Left forelimb (tissue), 1 donor: ENCODE measurements at places on chromosomes 5 and 9.
A peak's percentile ranks its signal among the peaks of the same experiment; 100 is the strongest.

- no peak for DNase-seq
Measured at GRCh38 chr9:77588271-77588937, 59.7 kb downstream of the GNA14 start.

GRCh38 chr5:6637590-6637989 is 4.3 kb downstream of the SRD5A1 start:
- DNase-seq, result no peak

DNA sequence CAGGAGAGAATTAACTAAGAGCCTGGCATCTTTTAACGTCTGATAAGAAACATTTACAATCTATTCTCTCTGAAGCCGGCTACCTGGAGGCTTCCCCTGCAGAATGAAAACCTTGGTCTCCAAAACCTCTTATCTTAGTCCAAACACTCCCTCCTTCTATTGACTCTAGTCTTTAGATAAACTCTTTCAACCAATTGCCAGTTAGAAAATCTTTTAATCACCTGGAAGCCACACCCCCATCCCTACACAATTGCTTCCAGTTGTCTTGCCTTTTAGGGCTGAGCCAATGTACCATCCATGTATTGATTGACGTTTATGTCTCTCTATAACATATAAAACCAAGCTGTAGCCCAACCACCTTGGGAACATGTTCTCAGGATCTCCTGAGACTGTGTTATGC is 1343.1 kb upstream of the C9orf72 start:
- DNase-seq, result no peak

GRCh38 chr9:93911136-93911745 is 43.9 kb downstream of the BARX1 start:
- no peak for DNase-seq

- DNase-seq, result no peak
Measured at GRCh38 chr5:170423692-170424091, 34.5 kb upstream of the KCNMB1 start.

- DNase-seq, result no peak
Measured at GRCh38 chr5:180820788-180821321, 18.2 kb upstream of the MGAT1 start.

GRCh38 chr5:37121027-37121426 is 128.1 kb downstream of the CPLANE1 start:
- DNase-seq, result no peak

DNA sequence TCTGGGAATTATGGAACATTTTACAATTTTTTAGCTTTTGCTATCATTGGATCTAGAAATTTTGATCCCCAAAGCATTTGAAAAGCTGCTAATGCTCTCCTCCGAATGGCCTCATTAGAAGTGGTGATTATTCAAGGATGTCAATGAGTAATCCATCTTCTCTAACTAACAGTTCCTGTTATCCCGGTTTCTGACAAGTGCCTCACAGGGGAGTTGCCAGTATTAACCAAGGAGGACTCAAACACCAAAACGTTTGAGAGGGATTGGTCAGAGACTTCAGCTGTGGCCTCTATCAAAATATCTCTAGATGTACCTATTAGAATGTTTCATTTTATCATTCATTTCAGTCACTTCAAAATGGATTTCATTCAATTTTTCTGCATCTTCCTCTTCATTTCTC is 208.3 kb upstream of the ITGA1 start:
- DNase-seq, result no peak

DNA sequence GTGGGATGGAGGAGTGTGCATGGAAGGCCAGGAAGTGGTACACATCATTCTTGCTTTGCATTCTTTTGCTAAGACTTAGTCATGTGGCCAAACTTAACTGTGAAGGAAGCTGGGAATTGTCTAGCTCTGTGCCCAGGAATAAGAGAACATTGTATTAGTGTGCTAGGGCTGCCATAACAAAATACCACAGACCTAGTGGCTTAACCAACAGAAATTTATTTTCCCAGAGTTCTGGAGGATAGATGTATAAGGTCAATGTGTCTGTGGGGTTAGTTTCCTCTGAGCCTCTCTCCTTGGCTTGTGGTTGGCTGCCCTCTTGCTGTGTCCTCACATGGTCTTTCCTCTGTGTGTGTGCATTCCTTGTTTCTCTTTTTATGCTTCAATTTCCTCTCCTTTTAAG is 32.4 kb downstream of the NNT start:
- DNase-seq, result no peak

GRCh38 chr5:143851383-143851782 is 39.4 kb downstream of the HMHB1 start:
- DNase-seq, result no peak

GRCh38 chr9:119318371-119318770 is 50.9 kb downstream of the BRINP1 start:
- no peak for DNase-seq

GRCh38 chr5:134174841-134175839 is 1.6 kb downstream of the SKP1 start:
- DNase-seq, result no peak

DNA sequence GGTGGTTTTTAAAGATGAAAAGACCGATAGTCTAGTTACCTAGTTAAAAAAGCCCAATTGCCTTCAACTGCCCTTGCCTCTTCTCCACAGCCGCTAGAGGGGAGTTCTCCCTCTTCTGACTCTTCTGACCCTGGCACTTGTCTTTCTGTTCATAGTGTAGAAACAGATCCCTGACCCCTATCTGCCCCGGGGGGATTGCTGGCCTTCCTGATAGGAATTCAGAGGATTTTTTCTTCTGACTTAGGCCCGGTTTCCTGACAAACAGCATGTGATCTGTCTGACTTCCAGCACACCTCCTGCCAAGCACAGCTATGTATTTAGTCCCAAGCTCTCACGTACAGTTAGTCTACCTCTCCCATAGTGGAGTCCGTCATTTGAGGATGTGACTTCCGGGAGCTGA is 5.0 kb upstream of the TMEM268 start:
- no peak for DNase-seq

- DNase-seq, result no peak
Measured at GRCh38 chr9:138071731-138072130, 194.1 kb downstream of the CACNA1B start.

DNA sequence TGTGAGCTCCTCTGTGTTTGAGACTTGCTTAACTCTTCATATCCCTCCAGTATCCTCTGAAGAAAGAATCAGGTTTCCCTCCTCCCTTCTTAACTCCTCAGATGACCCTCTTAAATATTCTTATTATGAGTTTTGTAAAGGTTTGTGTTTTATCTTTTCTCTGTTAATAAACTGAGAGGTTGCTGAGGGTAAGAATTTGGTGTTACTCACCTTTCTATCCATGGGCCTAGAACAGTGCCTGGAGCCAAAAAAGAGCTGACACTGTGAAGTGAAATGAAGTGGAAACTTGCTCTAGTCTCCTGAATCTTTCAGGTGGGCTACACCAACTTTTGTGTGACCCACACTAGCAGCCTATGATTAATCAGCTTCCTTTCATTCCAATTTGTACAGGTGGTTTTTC is 208.4 kb downstream of the CSNK1G3 start:
- DNase-seq, result no peak

- DNase-seq, result no peak
Measured at GRCh38 chr5:98130261-98131035, 643.0 kb upstream of the RGMB start.

DNA sequence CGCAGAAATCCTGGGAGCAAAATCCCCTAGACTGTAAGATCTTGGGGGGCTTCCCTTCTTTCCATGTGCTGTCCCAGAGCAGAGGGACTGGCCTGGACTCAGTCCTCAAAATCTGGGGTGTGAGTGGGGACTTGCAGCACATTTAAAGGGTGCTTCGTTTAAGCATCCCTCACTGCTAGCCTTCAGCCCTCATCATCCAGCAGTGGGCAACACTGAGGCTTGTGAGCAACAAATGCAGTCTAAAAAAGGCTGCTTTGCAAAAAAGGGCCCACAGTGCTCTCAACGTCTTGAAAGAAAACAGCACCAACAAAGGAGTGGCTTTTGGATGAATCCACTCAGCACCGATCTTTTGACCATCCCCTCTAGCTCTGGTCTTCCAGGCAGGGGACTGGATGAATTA is 128.3 kb upstream of the TBC1D2 start:
- DNase-seq, result no peak

DNA sequence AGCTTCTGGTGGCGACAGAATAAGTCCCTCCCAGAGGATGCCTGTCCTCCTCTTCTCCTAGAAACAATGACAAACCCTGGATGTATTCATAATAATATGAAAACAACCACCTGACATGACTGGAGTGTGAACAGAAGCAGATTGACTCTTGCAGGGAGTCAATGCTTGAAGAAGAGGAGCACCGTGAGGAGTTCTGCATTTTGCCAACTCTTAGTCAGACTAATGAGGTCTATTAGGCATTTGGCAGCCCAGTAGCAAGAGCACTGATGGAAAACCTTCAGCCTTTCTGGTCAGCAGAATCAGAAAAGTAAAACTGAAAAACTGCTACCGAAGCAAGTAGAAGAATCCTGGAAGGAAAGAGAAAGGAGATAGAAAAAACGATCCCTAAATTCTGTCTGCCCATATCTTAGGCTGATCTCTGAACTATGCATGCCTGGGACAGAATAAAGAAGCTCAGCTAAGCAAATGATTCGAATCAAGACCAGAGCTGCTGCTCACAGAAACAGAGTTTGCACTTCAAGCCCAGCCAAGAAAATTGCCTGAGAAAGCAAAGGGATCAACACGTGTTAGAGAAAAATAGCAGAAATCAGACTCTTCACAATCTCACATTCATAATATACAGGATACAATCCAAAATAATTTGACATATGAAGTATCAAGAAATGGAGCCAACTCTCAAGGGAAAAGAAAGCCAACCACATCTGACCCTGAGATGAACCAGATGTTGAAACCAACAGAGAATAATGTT is 69.5 kb upstream of the OSMR start:
- no peak for DNase-seq

DNA sequence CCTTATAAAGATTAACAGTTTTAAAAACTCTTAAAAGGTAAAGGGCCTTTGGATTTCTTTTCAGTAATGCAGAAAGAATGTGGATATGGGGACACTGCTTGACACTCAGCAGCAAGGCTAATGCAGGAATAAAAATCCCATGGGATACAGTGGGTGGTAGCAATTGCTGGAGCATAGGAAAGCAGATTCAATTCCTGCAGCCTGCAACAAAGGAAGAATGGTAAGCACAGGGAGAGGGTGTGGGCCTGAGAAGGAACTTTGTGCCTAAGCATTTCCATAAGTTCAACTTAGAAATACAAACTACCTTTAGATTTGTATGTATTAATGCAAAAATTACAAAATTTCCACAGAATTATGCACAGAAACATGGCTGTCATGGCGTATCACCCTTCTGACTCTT is 65.8 kb upstream of the CDK5RAP2 start:
- DNase-seq, result no peak

DNA sequence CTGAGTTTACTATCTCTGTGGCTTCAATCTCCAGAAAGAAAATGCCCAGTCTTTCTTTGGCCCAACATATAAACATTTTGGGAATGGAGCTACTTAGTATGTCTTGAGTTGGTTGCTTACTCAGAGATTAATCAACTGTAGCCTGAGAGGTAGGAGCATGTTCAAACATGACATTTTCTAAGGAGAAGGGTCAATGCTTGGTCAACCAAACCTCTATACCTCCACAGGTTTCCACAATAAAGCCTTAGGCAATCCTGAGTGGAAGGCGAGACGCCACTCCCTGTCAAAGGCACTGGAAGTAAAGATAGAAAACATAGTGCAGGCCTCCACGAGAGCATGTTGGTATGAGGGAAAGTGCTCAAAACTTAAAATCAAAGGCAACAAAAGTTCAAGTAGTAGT is 411.4 kb downstream of the KCTD16 start:
- no peak for DNase-seq

GRCh38 chr5:13783726-13784125 is 160.8 kb downstream of the DNAH5 start:
- no peak for DNase-seq

DNA sequence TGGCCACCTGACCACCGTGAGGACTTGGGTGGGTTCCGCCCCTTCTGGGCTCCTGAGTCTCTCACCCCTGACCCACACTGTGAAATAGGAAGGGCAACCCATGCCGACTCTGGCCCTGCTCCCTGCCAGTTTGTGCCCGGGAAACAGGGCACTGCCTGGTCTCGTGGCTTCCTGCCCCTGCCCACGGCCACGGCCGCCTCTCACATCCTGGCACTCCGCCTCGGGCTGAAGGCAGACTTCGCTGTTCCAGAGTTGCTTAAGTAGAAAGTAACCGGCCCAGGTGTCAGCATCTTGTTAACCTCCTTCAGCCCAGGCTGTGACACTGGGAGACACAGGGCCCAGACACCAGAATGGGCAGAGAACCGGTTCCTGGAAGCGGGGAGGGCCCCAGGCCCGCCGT is 68.7 kb upstream of the RNU6ATAC start:
- DNase-seq, result no peak

DNA sequence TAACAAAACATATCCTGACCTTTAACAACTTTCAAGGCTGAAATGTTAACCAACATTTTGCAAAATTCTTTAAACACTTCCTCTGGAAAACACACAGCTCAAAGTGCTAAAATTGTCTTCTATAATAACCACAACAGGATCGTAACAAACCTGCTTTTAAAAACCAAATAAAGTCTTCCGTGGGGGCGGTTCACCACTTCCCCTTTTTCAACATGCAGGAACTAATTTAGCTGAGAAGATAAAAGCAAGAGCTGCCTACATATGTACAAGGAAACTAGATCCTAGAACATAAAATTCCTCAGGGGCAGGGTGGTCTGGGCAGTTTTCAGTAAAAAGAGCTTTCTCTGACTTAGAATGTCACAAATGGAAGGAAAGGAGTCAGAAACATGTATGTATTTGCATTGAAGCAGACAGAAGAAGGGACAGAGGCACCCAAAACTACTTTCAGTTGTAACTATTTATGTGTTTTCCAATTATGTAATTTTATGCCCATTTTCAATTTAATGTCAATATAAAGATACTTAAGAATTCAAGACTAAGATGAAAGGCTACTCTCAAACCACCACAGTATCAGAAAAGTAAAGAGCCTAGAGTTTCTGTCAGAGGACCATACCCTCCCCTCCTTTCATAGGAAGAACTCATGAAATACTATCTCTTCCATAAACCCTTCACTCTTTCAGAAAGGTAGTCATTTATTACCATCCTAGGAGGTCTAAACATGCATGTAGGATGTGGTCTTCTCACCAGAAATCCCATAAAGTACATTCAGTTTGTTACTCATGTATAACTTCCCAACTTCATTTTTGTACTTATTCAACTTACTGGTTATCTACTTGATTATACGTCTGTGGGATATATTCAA is 185.9 kb upstream of the RASA1 start:
- no peak for DNase-seq

- DNase-seq, result peak; percentile 88
Measured at GRCh38 chr9:121499427-121500164, at the start of gene GGTA1. GGTA1 (minus strand) TSS chr9:121499844; CDS start chr9:121467922, 31,922 bp downstream.

GRCh38 chr9:38244971-38245370 is 147.5 kb upstream of the ALDH1B1 start:
- no peak for DNase-seq

GRCh38 chr5:180208435-180209081 is 453 bp downstream of the RASGEF1C start:
- DNase-seq, result no peak

DNA sequence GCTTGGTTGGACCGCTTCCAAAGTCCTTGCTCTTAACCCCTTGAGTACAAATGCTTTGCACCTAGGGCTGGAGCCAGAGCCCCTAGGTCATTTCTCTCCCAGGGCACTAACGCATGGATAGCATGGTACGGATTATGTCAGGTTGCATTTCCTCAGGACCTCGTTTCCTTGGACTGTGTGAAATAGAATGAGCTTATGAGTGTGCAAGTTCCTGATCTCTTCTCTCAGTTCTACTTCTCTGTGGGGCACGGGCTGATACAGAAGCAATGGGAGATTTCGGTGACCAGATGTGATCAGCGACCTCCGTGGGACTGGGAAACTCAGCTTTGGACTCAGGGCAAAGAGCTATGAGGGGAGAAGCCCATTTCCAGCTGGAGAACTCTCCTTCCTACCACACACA is 14.2 kb downstream of the SPARC start:
- no peak for DNase-seq
